ENCODE measurements at places on chromosomes 4 and X. TPM values are rescaled to one million over a fixed set of nuclear protein-coding genes. Genes with fewer than 3 reads are reported as not detected.

DNA sequence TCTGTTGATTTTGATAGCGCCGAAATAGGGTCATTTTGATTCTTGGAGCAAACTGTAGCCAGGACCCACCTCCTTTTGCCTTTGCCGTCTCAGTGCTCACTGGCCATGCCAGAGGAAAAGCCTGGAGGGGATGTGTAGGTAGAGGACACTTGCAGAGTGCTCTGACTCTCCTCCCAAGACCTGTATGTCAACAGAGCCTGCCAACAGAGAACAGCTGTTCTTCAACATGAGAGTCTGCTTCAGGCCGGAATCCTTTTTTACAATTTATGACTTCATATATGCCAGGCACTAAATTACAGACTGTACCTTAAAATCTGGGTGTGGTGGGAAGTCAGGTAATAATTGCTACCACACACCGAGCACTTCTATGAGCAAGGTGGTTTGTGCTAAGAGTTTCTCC lies 94.2 kb downstream of the KDR start:
- no peak for DNase-seq

GRCh38 chr4:185227131-185227551 lies 17.7 kb downstream of the SNX25 start:
- DNase-seq = no peak

Gene DEFB131A
- not detected for total RNA-seq

Gene MAPK10
- 3.0 TPM for total RNA-seq

GRCh38 chrX:45424326-45424725 lies 223.7 kb upstream of the DIPK2B start:
- no peak for DNase-seq

DNA sequence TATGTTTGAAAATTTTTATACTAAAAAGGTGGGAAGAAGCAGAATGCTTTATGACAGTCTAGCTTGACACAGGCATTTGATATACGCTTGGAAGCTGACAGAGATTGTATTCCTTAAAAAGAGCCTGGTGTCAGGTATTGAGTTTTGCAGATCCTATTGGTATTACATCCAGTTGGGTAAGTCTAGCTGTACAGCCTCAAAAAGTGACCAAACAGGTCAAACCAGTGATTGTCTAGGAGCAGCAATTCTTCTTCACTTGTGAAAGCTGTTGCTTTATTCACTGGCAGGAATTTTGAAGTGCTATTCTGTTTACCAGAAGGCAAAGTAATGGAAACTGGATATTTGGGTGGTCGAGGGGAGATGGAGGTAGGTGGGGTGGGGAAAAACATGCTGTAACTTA lies 77.5 kb downstream of the UCHL1 start:
- DNase-seq = no peak

GRCh38 chrX:12118134-12118533 lies 20.1 kb upstream of the FRMPD4 start:
- DNase-seq = no peak

DNA sequence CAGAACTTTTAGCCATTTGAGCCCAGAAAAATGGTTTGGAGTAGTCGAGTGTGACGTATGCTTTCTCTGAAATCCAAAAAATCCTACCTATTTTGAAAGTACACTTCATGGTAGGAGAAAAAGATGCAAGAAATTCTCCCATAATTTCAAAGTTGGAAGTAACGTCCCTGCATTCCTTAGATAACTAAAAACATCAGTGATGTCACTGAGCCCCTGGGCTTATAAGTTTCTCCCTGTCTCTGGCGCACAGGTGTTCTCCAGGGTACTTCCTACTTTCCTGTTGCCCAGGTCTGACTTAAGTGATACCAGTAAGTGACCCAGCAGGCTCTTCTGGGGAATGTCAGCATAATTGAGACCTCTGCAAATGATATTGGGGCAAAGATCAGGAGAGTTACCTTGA lies 90.5 kb upstream of the WDR1 start:
- DNase-seq = no peak

DNA sequence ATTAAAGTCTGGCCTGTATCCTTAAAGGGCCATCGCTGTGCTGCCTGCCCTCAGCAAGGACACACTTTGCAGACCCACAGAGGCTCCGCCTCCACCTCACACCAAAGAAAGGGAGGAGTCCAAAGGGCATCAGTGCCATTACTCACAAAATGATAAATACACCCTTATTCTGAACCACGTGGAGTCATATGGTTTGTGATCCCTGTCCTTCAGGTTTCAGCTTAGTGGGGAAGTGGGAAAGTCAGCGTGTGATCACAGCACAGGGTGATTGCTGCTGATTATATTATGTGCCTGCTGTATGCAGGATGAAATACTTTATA lies 35.9 kb upstream of the MSANTD1 start:
- DNase-seq = no peak

DNA sequence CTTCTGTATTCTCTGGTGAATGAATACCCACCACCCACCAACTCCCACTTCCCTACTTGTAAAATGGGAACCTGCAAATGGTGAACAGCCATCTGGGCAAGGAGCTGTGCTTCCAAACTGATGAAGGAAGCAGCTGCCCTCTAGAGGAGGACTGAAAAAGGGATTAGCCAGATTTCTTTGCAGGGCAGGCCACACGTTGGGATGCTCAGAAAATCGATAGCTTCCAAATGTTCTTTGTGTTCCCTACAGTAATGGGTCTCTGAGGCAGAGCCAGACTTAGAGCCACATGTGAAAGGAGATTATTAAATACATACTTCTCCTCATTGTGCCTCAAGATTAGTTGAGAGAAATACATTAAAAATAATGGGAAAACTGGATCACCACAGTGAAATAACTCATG lies 39.3 kb upstream of the LPAR4 start:
- DNase-seq = no peak
